Amniotic stem cell (primary cell): ENCODE measurements at places on chromosomes 5 and 9.
A peak's percentile ranks its signal among the peaks of the same experiment; 100 is the strongest.

DNA sequence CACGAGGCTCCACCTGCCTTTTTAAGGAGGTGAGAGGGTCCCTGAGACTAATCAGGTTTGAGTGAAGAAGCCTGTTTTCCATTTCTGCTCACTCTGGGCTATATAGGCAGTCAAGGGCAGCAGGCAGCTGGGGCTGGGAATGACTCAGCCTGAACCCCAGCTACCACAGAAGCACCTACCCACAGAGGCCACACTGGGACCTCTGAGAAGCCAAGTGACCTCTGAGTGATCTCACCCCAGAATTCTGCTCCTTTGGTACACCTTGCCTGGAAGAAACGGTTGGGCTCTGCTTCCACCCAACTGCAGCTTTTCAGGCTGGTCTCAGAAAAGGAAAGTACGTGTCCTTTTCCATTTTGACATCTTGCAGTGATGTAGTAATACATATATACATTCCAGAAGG lies 6.8 kb downstream of the FAM219A start:
- DNase-seq, result no peak

GRCh38 chr9:125470767-125471580 lies 209.3 kb downstream of the GAPVD1 start:
- no peak for DNase-seq

DNA sequence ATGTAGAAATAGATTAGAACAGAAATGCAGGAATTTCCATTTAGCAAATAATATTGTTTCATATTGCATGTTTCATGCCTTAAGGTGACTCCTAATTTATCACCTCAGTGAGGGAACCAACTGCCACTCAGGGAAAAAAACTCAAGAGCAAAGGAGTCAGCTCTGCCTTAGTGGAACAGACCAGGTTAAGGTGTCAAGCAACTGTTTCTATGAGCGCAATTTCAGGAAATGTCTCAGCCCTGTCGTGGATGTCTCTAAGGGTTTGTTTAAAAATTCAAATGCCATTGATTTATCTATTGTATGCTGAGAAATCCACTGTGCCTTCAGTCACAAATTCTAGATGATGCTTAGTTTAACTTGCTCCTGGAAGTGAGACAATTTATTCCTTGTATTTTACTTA lies 34.7 kb upstream of the PDZD2 start:
- no peak for DNase-seq

DNA sequence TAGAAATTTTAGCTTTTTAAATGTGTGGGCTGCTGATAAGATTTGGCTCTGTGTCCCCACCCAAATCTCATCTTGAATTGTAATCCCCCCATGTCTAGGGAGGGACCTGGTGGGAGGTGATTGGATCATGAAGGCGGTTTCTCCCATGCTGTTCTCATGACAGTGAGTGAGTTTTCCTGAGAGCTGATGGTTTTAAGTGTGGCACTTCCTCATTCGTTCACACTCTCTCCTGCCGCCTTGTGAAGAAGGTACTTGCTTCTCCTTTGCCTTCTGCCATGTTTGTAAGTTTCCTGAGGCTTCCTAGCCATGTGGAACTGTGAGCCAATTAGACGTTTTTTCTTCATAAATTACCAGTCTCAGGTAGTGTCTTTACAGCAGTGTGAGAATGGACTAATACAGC lies 127.8 kb upstream of the MVB12B start:
- DNase-seq, result no peak

- DNase-seq, result peak; percentile 67
These were observed 156.4 kb upstream of the RASEF start for GRCh38 chr9:83219154-83219923.

DNA sequence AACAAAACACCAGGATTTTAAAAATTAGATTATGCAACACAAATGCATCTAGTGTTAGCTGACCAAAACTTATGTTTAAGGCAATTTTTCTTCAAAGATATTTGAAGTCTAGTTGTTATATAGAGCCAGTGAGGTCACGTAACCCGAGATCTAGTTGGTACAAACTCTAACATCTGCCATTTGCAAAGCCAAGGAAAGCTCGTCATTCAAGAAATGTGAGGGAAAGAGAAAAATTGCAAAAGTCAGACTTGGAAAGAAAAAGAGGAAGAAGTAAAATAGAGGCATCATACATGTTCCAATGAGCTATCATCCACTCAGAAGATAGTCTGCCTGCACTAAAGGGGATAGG lies 293.4 kb upstream of the PUM3 start:
- no peak for DNase-seq

DNA sequence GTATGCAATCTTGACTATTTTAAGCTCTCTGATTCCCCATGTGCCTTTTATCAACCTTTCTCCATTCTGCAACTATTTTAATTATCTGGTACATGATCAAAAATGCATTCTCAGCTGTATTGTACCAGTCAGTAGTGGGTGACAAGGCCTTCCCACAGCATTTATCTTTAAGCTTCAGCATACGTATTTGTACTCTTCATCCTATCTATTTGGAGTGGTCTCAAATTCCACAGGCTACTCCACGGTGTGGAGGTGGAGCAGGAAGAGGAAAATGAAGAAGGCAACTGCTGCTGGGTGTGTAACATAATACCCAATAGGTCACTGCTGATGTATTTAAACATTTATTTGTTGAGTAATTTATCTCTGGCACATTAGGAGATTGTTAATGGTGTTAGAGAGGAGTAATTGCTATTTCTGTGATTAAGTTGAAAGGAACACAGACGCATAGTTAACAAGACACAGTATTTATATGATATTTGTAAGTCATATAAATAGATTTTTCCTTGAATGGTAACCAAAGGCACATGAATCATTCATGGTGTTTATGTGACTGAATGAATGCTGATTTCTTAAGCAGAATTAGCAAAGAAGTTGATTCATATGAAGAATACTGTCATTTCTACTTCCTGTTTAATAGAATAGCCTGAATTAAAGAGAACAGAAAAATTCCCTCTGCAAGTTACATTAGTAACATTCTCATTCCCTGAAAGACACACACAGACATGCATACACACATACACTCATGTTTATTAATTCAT lies 153.8 kb upstream of the NR3C1 start:
- DNase-seq, result no peak

- DNase-seq, result peak; percentile 71
These were observed 23.9 kb downstream of the LARP1 start for GRCh38 chr5:154779105-154779504.

GRCh38 chr5:137833463-137833862 lies 34.2 kb upstream of the MYOT start:
- no peak for DNase-seq
